ENCODE measurements at places on chromosomes 5 and 9.

DNA sequence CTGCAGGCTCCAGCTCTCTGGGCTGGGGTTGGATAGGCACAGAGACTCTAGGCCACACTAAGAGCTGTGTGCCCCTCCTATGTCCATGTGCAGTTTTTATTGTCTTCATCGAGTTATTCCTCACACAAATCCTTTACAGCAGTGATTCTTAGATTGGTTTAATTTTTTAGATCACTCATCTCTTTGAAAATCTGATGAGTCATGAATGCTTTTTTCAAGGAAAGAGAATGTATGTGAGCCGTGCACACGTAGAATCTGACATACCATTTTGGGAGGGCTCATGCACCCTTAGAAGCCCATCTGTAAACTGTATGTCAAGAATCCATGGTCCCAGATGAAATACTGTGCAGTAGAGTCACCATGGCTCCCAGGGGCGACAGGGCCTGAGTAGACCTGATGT, 100.7 kb upstream of the S1PR3 start:
- no peak for DNase-seq

- DNase-seq = no peak
These were observed 107.3 kb upstream of the WWC1 start for GRCh38 chr5:168184103-168184502.

- peak; percentile 24 for DNase-seq
These were observed 4.1 kb downstream of the MRPS2 start for GRCh38 chr9:135504262-135505243.

GRCh38 chr5:24750355-24750754, 105.6 kb upstream of the CDH10 start:
- DNase-seq = no peak

DNA sequence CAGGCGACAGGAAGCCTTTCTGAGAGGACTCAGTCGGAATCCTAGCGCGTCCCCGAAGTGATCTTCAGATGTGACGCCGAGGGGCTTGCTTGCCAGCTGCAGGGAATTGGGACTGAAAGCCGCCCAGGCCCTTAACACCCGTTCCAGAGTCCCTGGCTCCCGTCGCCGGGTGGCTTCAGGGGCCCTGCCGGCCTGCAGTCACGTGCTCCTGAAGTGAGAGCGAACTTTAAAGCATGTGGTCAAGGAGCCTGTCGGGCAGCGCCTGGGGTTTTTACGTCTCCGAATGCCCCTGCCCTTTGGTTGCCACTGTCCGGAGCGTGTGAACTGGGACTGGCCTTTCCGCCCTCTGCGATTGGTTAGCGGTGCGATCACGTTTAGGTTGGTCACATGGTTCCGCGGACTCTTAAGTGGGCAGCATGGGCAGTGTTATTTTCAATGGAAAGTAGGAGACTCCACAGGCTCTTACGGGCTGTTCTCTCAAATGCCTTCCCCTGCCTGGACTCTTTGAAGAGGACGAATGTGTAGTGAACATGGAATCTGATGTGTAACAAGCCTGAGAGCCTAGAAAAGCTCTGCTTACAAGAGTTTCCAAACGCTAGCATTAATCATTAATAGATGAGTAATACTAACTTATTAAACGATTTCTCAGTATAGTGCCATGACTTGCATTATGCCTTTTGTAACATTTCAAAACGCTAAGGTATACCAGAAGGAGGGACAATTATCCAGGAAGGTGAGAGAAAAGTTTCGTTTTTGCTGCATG, 1.9 kb downstream of the VLDLR start:
- no peak for DNase-seq

- DNase-seq = no peak
These were observed 67.6 kb upstream of the LHFPL2 start for GRCh38 chr5:78716206-78716605.

DNA sequence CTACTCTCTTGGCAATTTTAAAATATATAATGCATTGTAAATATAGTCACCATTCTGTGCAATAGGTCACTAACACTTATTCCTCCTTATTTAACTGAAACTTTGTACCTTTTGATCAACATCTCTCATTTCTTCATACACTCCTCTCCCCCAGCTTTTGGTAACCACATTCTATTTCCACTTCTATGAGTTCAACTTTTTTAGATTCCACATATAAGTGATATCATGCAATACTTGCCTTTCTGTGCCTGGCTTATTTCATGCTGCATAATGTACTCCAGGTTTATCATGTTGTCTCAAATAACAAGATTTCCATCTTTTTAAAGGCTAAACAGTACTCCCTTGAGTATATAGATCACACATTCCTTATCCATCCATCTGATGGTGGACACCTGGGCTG, 188.8 kb downstream of the NXNL2 start:
- no peak for DNase-seq

DNA sequence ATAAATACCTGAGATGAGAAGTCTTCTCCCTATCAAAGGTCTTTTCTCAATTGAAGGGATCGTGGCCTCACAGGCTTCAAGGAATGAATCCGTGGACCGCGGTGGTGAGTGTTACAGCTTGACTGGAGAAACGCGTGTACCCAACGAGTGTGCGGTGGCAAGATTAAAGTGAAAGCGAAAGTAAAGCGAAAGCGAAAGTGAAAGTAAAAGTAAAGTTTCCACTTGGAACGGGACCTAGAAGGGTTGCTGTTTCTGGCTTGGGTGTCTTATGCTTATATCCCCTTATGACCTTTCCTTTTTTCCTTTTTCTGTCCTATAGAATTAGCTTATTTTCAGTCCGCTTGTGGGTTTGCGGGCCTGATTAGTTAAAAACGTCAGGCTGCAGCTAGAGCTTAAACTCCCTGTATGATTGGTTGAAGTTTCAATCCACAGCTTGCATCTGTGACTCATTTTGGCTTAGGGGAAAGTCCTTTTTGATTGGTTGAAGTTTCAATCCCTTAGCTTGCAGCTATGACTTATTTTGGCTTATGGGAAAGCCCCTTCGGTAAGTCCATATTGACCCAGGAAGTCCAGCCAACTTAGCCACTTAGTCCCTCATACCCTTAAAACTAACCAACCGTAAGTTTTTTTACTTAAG, 924.3 kb upstream of the CDH10 start:
- DNase-seq = no peak

- DNase-seq = no peak
These were observed 96.4 kb upstream of the TAF11L2 start for GRCh38 chr5:17401470-17402288.

DNA sequence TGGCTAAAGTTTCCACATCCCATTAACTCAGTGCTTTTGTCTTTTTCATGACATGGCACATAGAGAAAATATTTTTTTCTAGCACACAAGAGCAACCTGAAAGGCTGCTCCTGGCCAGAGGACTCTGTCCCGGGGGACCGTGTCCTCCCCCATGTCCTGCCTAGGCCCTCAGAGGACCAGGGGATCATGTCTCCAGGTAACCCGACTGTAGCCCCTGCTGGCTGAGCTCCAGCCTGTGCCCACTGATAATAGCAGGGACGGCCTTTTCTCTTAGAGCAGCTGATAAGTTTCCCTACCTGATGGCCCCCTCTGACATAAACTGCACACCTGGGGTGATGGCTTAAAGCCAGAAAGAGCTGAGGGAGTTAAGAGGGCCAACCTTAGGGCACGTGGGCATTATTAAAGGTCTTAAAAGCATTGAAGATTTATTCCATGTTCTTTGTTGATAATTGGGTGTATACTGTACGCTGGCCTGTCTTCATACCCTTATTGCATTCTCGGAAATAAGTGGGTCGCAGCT, 5.9 kb downstream of the HDHD3 start:
- no peak for DNase-seq

GRCh38 chr9:34408173-34408572, 31.5 kb upstream of the MYORG start:
- DNase-seq = no peak

DNA sequence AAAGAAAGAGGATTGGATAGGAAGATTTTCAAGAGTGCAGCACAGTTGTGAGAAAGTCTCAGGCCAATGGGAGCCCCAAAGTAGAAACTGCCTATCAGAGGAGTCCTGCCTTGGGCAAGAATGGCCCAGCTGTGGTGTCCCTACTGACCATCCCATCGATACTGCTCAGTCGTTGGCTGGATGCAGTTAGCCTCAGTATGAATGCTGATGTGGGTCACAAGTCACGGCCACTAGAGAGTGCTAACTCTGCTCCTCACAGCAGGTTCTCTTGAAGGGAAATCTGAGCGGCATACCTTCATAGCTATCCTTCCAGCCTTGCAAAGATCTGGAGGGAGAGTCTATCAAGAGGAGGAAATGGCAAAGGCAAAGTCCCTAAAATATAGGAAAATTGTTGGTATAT, 11.6 kb upstream of the CETN3 start:
- DNase-seq = no peak

DNA sequence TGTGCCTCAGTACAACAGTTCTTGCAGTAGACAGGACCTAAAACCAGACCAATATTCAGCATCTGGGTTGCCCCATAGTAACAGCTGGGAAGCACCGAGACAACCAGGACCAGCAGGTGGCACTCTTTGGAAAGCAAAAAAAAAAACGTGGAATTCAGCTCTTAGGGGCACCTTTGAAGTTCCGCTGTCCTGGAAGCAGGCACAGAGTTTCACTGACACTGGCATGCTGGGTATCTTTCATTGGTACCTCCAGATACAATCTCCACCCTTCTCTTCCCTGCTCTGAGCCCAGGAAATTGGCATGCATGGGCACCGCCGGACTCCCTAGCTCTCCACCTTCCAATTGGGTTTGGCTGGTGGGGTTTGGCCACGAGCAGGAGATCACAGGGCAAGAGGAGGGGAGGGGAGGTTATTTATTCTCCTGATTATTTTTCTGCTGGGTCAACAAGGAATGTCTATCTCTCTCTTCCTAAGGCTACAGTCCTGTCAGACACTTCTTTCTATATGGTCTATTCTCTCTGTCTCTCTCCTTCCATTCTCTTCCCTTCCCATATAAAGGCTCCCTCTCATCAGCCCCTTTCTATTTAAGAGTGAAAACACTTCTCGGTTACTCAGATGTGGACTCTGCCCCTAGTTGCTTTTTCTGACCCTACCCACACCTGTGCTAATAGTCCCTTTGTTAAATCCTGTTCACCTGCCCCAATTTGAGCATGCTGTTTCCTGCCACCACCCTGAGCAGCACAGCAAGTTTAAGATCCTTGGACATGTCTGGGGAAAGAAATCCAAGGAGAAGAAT, 1.9 kb upstream of the IDNK start:
- no peak for DNase-seq

DNA sequence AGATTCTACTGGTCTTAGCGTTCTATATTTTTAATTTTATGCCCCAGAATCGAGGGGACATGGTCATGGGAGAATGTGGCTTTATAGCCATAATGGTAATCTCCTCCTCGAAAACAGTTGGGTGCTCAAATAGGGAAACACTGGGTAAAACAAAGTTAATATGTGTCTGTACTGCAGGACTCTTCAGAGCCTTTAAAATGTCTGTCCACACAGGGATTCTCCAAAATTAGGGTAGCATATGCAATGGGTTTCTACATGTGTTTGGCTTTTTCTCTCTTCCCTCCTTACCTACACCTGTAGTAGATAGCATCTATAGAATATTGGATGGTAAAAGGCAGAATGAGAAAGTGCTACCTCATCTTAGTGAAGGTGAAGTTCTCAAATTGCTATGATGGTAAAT, 130.0 kb upstream of the NR3C1 start:
- no peak for DNase-seq

DNA sequence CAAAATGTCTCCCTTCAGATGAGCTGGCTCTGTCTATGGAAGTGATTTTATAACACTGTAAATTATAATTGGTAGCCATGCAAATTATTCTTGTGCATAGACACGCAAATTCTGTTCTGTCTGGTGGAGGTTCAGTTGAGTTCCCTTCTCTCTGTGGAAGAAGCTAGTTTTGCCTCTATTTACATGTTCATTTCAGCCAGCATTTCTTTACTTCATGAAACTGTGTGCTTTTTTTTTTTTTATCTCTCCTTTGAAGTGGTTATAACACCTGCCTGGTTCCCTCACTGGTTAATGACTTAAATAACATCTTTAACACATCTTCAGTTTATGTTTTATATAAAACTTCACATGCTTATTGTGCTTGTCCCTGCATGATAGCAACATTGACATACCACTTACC, 149.4 kb upstream of the FBXL7 start:
- DNase-seq = no peak

DNA sequence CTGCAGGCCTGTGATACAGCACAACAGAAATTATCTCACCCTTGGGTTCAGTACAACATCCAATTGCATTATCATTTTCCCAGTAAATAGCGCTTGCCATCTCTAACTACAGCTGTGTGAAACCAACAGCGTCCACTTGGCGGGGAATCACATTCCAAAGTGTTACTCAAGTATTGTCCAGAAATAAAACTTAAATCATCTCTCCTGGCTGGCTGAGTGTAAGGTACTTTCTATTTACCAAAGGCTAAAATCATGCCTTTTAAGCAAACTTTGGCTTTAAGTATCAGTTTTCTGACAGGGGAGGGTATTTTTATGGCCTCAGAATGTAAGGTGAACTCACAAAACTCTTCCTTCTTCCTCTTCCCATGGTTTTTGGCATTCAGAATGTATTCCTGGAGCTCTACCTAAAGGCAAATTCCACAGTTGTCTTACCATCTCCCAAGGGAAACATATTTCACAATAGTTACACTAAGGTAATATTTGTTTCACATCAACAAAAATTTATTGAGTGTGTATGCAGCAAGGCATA, 205.6 kb upstream of the MPDZ start:
- DNase-seq = no peak

DNA sequence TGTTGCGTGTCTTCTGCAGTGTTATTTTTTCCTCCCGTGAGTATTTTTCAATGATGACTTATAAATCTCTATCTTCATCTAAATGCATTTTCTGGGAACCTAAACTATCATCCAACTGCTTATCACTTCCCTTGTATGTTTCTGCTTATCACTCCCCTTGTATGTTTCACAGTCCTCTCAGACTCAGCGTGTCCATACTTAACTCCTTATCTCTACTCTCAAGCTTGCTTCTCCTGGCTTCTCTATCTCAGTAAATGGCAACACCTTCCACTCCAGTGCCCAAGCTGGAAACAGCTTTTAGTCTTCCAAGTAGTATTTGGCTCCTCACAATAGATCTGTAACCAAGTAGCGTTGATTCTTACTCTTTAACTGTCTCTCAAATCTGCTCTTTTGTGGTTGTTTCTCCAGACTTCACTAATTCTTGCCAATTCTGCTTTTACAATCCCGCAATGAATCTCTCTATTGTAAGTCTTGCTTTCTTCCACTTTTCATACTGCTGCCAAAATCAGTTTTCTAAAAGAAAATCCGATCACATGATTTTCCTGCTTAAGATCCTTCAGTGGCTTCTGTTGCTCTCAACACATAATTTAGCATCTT, 33.8 kb upstream of the TXNDC8 start:
- no peak for DNase-seq

DNA sequence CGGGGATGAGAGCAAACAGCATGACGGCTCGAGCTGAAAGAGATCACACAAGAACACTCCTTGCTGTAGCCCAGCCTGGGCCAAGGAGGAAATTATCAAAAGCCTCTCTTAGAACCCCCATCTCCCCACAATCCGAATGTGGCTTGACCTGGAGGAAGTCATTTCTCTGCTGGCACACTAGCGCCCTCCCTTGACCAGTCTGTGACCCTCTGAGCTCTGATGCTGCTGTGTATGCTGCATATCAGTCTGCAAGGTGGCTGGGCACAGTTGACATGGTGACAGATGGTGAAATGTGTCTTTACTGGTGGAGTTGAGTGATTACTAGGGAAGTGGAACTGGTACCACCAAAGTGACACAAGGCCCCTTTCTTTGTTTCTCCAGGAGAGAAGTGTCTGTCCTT, 3.3 kb downstream of the SLC46A2 start:
- no peak for DNase-seq

All from stimulated activated CD4-positive, alpha-beta T cell treated with anti-CD3 and anti-CD28 coated beads, TNF-alpha, amount 100 ng/mL, for 48 hours (primary cell).